Psoas muscle (tissue), 8 donors: ENCODE measurements at places on chromosomes 13 and 19. TPM values are rescaled to one million over a fixed set of nuclear protein-coding genes. Genes with fewer than 3 reads are reported as not detected.

- DNase-seq = no peak
These were observed 69.6 kb downstream of the ERCC5 start for GRCh38 chr13:102915393-102915930.

DNA sequence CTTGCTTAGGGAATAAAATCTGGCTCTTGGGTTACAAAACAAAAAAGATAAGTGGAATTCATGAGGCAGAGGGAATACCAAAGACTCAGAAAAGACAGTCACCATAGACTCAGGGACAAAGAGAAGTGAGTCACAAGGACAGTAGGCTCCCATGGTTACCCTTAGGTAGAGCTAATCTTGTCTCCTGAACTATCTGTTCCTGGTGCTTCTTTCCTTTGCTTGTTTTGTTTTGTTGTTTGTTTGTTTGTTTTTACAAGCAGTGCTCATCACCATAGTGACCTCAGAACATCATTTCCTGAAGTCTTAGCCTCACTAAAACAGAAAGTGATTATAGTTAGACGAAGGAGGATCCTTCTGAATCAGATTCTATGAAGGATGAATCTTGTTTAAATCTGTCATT is 142.3 kb upstream of the SOX21 start:
- no peak for DNase-seq

DNA sequence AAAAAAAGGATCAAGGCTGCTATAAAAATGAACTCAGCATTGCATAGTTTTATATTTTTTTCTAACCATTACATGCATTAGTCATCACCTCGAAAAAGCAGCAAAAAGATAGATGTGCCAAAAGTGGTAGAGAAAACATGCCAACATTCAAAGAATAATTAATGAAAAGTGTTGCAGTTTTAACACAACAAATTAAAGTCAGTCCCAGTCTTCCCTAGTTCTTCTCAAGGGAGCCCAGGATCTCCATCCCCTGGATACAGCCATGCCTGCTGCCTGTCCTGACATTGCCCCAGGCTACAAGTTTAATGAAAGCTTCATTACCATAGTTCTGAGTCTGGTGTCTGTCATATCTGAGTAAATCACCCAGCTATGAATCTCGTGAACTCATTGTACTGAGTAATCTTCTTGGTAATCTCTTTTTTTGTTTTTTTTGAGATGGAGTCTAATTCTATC is 116.6 kb upstream of the KLF12 start:
- DNase-seq = no peak

DNA sequence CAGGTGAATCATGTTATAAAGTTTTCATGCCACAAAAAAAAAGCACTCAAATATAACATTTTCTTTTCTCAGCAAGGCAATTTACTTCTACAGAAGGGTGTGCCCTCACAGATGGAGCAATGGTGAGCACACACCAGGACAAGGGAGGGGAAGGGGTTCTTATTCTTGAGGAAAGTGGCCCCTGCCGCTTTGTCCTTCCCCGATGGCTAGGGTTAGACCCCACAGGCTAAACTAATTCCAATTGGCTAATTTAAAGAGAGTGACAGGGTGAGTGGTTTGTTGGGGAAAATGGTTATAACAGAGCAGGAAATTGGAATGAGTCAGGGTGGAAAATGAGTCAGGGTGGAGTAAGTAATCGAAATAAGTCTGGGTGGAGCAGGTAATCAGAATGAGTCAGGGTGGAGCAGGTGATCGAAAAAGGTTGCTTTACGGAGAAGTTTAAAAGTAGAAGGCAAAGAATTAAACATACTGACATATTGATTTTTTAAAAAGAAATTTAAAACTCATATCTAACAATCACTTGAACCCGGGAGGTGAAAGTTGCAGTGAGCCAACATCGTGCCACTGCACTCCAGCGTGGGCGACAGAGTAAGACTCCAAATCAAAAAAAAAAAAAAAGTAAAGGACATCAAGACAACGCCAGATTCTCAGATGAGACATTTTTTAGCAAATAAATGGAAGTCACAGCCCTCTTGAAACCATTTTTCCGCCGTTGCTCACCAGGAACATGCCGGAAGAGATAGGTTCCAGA is 813 bp downstream of the ZNF562 start:
- DNase-seq = no peak

UBL3 gene
- 26.2 TPM for total RNA-seq

- no peak for DNase-seq
These were observed 24.0 kb downstream of the ZNF564 start for GRCh38 chr19:12527034-12527836.

DNAAF3 gene
- not detected for total RNA-seq

KCNRG gene
- 0.73 TPM for total RNA-seq

DNA sequence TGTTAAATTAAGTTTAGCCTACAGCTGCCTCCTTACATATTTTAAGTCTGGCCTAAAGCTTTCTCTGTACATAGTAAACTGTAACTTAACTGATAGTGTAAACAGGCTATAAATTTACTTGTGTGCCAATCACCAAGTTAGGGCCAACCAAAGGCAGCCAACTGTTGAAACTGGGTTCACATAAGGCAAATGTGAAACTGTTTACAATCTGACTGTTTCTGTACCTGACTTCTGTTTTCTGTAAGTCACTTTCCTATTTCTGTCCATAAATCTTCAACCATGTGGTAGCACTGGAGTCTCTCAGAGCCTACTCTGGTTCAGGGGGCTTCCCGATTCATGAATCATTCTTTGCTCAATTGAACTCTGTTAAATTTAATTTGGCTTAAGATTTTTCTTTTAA is 103.1 kb downstream of the RAP2A start:
- no peak for DNase-seq

- DNase-seq = no peak
These were observed 4.0 kb downstream of the GRIN2D start for GRCh38 chr19:48397263-48398101.

- DNase-seq = no peak
These were observed 15.4 kb downstream of the MED26 start for GRCh38 chr19:16612636-16613035.

DNA sequence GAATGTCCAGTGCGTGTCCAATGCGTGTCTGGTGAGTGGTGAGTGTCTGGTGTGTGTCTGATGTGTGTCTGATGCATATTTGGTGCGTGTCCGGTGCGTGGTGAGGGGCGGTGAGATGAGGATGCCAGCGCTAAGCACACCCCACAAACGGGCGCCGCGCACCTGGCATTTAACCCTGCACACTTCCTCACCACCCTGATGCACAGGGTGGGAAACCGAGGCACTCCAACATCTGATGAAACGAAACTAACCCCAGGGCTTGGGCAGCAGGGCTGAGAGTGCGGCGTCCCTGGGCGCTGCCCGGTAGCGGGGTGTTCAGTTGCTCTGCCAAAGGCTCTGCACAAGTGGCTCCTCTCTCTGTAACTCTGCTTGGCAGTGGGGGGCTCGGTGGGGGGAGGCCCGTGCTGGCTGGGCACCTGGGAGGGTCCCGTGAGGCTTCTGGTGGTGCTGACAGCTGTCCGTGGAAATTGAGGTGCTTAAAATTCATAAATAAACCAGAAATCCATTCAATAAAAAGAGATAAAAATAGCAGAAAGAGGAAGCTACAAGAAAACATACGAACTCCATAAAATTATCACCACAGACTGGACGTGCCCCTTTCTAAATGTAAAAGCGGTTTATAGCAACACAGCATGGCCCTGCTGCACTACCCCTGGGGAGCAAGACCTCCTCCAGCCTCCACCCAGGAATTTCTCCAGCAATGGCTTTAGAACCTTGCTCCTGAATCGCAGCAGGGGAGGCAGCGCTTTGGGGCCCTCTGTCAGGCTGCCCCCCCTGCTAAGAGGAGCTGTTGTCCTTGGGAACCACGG is 76.0 kb downstream of the RASA3 start:
- no peak for DNase-seq

- DNase-seq = no peak
These were observed 57.3 kb upstream of the UBL3 start for GRCh38 chr13:29907670-29908069.

- no peak for DNase-seq
These were observed 8.7 kb upstream of the RFX2 start for GRCh38 chr19:6119031-6119430.

DNA sequence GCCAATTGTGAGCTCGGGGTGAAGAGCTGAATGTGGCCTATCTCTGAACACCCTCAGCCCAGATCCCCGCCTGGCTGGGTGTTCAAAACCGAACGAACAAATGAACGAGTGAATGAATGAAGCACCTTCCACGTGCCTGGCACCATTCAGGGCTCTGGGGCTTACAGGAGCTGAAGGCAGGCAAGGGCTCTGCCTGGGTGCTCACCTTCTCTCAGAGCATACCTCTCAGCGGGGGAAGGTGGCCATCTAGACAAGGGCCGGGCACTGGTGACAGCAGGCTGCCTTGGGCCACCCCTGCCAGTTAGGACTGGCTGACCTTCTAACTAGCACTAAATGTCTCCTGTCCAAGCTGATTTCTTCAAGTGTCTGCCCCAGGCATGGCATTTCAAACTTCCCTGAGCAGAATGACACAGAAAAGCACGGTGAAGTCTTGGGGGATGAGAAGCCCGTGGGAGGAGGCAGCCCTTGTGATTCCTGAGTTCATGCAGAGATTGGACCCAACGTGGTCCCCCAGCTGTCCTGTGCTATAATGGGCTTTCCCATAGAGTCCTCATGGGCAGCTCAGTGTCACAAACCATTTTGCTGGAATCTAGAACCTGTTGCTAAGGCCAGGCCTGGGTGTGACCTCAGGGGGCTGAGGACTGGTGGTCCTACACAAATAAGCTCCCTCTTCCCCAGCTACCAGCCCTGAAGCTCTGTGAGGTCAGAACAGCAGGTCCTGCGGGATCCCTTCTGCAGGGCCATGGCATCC is 27.9 kb upstream of the VSTM2B start:
- no peak for DNase-seq

RFPL4A gene
- total RNA-seq = not detected
